ENCODE measurements at places on chromosomes 12 and 14. TPM values are rescaled to one million over a fixed set of nuclear protein-coding genes. Genes with fewer than 3 reads are reported as not detected.

DNA sequence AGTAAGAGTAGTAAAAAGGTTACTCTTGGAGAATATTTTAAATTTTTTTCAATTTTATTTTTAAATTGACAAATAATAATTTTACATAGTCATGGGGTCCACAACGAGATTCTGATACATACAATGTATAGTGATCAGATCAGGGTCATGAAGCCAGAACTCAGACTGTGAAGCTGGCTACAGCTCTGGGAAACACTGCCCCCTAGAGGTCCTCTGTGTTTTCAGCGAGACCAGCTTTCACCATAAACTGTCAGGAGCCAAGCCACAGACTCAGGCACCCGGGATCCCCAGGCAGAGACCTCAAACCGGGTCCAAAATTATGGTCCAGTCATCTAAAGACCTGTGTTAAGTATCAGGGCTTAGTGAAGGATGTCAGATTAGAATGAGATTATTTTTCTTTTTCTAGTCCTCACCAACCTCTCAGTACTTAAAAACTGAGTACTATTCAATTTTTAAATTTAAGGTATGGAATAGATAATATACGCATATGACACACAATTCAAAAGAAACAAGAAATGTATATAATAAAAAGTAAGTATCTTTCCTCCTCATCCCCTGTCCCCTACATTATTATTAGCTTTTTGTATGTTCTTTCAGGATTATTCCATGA lies 397.1 kb downstream of the MDGA2 start:
- DNase-seq = peak; percentile 29

- no peak for DNase-seq
Measured at GRCh38 chr14:70006699-70007098, 127.5 kb downstream of the SMOC1 start.

Gene ABCD2
- polyA plus RNA-seq = 0.11 TPM

DNA sequence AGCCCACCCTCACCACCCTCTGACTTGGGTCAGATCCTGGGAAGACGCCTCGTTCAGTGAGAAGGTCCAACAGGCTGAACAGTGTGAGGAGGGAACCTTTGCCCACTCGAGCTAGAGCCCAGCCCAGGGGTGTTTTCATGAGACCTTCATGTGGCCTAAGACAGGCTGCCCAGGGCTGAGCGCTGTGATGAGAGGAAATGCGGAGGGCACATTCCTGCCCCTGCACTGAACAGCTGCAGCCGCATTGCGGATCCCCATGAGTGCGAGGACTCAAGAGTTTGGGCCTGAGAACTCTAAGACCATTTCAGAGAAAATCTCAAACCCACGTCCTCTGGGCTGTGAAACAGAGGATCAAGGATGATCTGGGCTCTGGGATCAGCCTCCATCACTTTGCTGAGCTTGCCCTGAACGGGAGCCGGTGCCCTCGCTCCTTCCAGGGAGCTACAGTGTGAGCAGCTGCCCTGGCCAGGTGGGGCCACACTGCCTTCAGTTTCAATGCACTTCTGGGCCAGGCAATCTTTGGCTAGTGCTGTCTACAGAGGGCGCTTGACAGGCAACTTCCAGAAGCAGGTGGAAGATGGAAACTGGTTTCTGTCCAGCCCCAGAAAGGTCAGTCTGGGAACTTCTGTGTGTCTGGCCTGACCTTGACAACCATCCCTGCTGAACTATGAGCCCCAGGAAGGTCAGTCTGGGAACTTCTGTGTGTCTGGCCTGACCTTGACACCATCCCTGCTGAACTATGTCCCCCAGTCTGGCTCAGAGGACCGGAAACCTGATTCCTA lies 43.5 kb upstream of the P2RX7 start:
- DNase-seq = no peak

GRCh38 chr12:22206111-22206728 lies 128.3 kb downstream of the ST8SIA1 start:
- no peak for DNase-seq

DNA sequence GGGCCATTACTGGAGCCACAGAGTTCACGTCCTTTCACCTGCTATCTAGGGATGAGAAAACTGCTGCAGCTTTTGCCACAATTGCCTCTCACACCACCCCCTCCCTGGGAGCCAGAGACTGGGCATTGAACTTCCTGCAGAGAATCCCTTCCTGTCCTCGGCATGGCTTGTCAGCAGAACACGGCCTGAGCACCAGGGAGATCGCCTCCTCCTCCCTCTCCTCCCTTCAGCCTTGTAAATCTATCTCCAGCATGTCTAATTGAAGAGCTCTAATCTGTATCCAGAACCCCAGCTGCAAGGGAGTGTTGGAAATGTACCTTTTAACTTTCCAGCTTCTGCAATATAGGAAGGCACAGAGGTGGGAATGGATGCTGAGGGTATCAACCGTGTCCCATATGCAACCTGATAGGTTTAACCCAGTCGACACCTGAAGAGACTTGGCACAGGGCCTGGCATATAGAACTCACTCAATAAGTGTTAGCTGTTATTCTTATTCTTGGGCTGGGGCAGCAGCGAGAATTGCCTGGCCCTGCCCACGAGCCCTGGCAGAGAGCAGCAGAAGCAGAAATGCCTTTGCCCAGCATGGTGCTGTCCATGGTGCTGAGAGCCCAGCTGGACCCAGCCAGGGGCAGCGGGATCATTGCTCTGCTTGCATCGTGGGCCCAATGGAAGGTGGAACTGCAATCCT lies 26.8 kb downstream of the TMEM63C start:
- DNase-seq = peak; percentile 86

GRCh38 chr12:57299514-57300016 lies 48.6 kb upstream of the STAC3 start:
- peak; percentile 7 for DNase-seq

- peak; percentile 72 for DNase-seq
Measured at GRCh38 chr14:41605550-41606281, 960 bp upstream of the LRFN5 start.

DNA sequence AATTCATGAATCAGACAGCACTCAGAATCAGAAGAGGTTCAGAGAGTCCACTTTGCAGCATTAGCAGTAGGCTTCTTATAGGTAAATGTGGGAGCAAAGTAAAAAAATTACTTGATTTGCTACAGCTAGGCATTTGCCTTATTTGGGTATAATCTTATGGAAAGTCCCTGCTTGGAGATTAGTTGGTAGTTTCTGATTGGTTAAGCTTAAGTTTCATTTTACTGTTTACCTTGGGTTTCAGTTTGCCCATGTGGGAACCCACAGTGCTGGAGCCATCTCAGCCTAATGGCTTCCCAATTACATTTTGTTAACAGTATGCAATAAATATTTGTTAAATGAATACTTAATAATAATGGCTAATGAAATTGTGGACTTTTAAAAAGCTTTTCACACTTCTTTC lies 311.0 kb upstream of the FLRT2 start:
- no peak for DNase-seq

DNA sequence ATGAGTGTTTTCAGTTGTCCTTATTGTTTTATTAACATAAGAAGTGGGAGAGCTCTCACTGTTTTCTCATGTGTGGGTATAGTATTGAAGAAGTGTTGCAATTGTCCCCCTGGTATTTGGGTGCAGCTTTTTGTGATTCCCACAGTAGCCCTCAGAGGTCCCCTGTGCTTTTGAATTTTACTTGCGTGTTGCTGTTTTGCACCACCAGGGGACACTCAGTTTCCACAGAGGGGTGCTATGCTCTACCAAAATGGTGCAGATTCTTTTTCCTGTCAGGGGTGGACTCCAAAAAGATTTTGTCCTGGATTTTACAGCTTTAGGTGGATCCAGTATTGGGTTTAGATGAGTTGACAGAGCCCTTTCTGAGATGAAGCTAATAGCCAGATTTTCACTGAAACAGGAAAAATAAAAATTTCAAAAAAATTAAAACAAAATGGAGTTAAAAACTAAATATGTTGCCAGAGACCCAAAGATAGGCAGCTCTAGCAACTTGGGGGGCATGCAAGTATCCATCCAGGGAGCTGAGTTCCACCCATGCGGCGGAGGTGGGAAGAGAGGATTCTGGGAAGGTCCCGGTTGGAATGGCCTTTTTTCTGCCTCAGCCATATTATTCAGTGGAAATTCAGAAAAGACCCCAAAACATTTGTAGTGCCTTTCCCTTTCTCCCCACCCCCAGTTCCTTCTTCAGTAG lies 50.2 kb downstream of the TTLL5 start:
- DNase-seq = no peak

GRCh38 chr12:95116773-95117172 lies 43.4 kb upstream of the NR2C1 start:
- no peak for DNase-seq

Gene NEUROD4
- not detected for polyA plus RNA-seq

- DNase-seq = no peak
Measured at GRCh38 chr12:69490920-69491643, 20.9 kb downstream of the FRS2 start.

- DNase-seq = no peak
Measured at GRCh38 chr14:99378782-99379214, 101.9 kb downstream of the SETD3 start.

GRCh38 chr12:49098035-49098451 lies 3.4 kb upstream of the DHH start:
- no peak for DNase-seq

Gene TDP1
- 18.8 TPM for polyA plus RNA-seq

Gene KCNH5
- polyA plus RNA-seq = not detected

Gene ENO2
- 14.7 TPM for polyA plus RNA-seq

DNA sequence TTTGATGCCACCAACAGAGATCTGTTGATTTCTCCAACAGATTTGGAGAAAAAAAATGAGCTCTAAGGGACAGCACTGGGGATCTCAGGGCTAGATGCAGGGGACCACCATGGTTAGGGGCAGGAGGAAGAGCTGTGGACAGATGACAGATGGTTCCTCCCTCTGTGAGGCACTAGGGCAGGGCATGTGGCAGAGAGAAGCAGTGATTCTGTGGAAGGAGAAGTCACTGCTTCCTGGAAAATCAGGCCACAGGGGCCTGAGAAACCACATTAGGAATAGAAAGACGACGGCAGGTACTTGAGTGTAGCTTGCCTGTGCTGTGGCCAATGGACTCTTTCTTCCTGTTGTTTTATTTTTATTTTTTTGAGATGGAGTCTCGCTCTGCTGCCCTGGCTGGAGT lies 24.9 kb upstream of the TMED2 start:
- no peak for DNase-seq

Gene TAS2R10
- 2.4 TPM for polyA plus RNA-seq
